Neural crest cell (in vitro differentiated cells): ENCODE measurements at places on chromosomes 4 and X. TPM values are rescaled to one million over a fixed set of nuclear protein-coding genes. Genes with fewer than 3 reads are reported as not detected.
A peak's percentile ranks its signal among the peaks of the same experiment; 100 is the strongest.

Gene PPEF2
- 0.09 TPM in 1 of 2 replicates, not detected in the other for total RNA-seq

Gene TXK
- total RNA-seq: not detected in 2 replicates

Gene CEP44
- 18.4 and 19.8 TPM in 2 replicates for total RNA-seq

GRCh38 chr4:6085028-6085690 lies 66.9 kb upstream of the C4orf50 start:
- H3K36me3 ChIP-seq: no peaks in the 10 kb centered on the region
- H3K4me1 ChIP-seq: peaks cover 10% of the 10 kb centered on the region
- DNase-seq: no peak
- H3K4me3 ChIP-seq: no peak overlapping the region
- peaks cover 2% of the 10 kb centered on the region for H3K27me3 ChIP-seq

- H3K36me3 ChIP-seq: no peaks in the 10 kb centered on the region
- H3K4me1 ChIP-seq: peaks cover 14% of the 10 kb centered on the region
- peaks cover 26% of the 10 kb centered on the region for H3K27me3 ChIP-seq
- H3K4me3 ChIP-seq: peak overlapping the region; percentile 89
These were observed 466 bp upstream of the SLC39A8 start for GRCh38 chr4:102345795-102346100.

GRCh38 chrX:16464369-16464768 lies 185.6 kb upstream of the S100G start:
- no peaks in the 10 kb centered on the region for H3K4me1 ChIP-seq
- H3K27ac ChIP-seq: no peak overlapping the region
- H3K36me3 ChIP-seq: peaks cover 3% of the 10 kb centered on the region
- no peaks in the 10 kb centered on the region for H3K27me3 ChIP-seq

- H3K4me1 ChIP-seq: peaks cover 12% of the 10 kb centered on the region
- no peaks in the 10 kb centered on the region for H3K36me3 ChIP-seq
- H3K27me3 ChIP-seq: no peaks in the 10 kb centered on the region
- no peak for DNase-seq
- H3K4me3 ChIP-seq: no peak overlapping the region
- peak overlapping the region; percentile 85 for H3K27ac ChIP-seq
These were observed 36.3 kb downstream of the IL21 start for GRCh38 chr4:122584519-122584918.

- DNase-seq: no peak
- peaks cover 3% of the 10 kb centered on the region for H3K4me1 ChIP-seq
- H3K27me3 ChIP-seq: peaks cover 3% of the 10 kb centered on the region
- H3K27ac ChIP-seq: no peak overlapping the region
- no peaks in the 10 kb centered on the region for H3K36me3 ChIP-seq
These were observed 12.1 kb upstream of the CC2D2A start for GRCh38 chr4:15457406-15458201.

GRCh38 chr4:94531991-94532789 lies 80.4 kb downstream of the PDLIM5 start:
- H3K4me1 ChIP-seq: peaks cover 18% of the 10 kb centered on the region
- no peak overlapping the region for H3K4me3 ChIP-seq
- DNase-seq: no peak

DNA sequence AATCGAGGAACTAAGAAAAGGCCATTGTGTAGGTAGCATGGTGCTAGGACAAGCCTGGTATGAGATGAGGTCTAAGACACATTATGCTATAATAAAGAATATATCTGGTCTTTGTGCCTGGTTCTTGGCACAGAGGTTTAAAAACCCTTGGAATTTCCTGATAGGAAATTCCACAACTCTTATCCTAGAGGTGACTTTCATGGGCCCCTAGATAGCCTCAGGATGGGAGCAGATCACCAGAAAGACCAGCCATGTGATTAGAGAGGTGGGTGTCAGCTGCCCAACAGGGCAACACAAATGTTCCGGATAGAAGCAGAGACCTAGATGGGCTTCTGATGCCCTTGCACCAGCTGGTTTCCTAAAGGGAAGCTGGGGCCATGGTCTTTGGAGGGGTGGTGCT lies 107.2 kb downstream of the SCD5 start:
- H3K4me1 ChIP-seq: peaks cover 14% of the 10 kb centered on the region
- H3K27me3 ChIP-seq: no peaks in the 10 kb centered on the region
- H3K4me3 ChIP-seq: no peak overlapping the region
- H3K27ac ChIP-seq: peak overlapping the region; percentile 65
- DNase-seq: no peak
- no peaks in the 10 kb centered on the region for H3K36me3 ChIP-seq

DNA sequence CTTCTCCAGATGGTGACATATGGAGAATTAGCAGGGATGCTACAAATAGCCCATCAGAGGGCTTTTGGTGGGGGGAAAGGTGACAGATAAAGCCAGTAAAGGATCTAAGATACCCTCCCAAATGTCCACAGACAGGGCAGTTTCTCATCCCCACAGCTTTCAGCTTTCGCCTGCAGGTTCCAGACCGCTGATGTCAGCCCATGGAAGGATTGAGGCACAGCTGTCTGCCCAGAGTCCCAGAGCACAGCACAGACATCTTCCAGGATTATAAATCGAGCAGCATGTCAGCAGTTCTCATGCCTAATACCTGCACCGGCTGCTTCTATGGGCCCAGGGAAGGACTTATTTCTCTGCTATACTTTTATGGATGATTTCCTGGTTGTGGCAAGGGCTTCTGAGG lies 96.7 kb upstream of the MXRA5 start:
- peaks cover 3% of the 10 kb centered on the region for H3K36me3 ChIP-seq
- no peaks in the 10 kb centered on the region for H3K4me1 ChIP-seq
- H3K27me3 ChIP-seq: no peaks in the 10 kb centered on the region
- no peak for DNase-seq
